ENCODE measurements at places on chromosomes 4 and X. TPM values are rescaled to one million over a fixed set of nuclear protein-coding genes. Genes with fewer than 3 reads are reported as not detected.

GLRA3 gene
- not detected for total RNA-seq

ADH1B gene
- total RNA-seq, result 24.2 TPM

GCNA gene
- 3.4 TPM for total RNA-seq

SSX1 gene
- not detected for total RNA-seq

PIR gene
- total RNA-seq, result 10.3 TPM

RP2 gene
- 5.4 TPM for total RNA-seq

DIPK2B gene
- not detected for total RNA-seq

VCX3B gene
- total RNA-seq, result not detected

AKAP4 gene
- not detected for total RNA-seq

SMIM10L2A gene
- total RNA-seq, result 0.20 TPM

GAGE12F gene
- total RNA-seq, result not detected

CFP gene
- 0.71 TPM for total RNA-seq

- peak; percentile 17 for DNase-seq
- no peaks in the 10 kb centered on the region for H3K27me3 ChIP-seq
- peaks cover 79% of the 10 kb centered on the region for H3K36me3 ChIP-seq
- no peaks in the 10 kb centered on the region for H3K4me1 ChIP-seq
- no peak overlapping the region for H3K4me3 ChIP-seq
Measured at GRCh38 chr4:39855909-39856512, 121.7 kb downstream of the PDS5A start.

DNA sequence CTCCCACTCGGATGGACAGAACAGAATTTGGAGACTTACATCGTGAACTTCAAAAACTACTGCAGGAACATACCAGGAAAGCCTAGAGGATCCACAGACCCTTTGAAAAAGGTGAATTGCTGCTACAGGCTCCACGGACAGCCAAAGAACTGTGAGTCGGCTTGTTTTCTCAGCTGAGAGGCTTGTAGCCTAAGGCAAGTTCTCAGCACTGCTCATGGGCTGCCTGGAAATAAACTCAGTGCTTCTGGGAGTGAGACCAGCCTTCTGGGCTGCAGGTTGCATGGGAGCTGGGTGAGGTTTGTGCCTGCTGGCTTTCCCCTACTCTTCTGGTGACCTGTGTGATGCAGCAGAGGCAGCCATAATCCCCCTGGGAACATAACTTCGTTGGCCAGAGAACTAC, 1397.6 kb downstream of the FAM133A start:
- no peak overlapping the region for H3K27ac ChIP-seq
- H3K4me1 ChIP-seq, result peaks cover 5% of the 10 kb centered on the region
- H3K27me3 ChIP-seq, result peaks cover 37% of the 10 kb centered on the region
- peak; percentile 42 for DNase-seq
- no peaks in the 10 kb centered on the region for H3K36me3 ChIP-seq
- H3K4me3 ChIP-seq, result peak overlapping the region; percentile 16

- no peak for DNase-seq
- H3K27me3 ChIP-seq, result no peaks in the 10 kb centered on the region
- H3K36me3 ChIP-seq, result no peaks in the 10 kb centered on the region
- H3K4me3 ChIP-seq, result no peak overlapping the region
- H3K4me1 ChIP-seq, result peaks cover 4% of the 10 kb centered on the region
Measured at GRCh38 chr4:176671532-176671931, 121.2 kb downstream of the VEGFC start.

DNA sequence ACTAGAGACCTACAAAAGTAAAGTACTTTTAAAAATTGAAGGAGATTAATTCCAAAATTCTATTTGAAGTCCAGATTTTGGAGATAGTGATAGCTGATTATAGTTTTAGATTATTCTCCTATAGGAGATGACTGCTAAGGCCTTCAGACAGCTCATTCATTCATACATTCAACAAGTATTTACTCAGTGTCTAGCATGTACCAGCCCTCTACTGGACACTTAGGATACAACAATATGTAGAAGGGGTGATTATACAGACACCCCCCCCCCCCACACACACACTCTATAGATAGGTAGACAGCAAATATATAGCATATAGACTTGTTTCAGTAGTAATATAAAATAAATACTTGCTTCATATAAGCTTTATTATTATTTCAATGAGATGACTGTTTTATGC, 60.4 kb upstream of the TAF9B start:
- no peaks in the 10 kb centered on the region for H3K4me1 ChIP-seq
- H3K4me3 ChIP-seq, result no peak overlapping the region
- peak; percentile 39 for DNase-seq
- H3K36me3 ChIP-seq, result no peaks in the 10 kb centered on the region
- no peaks in the 10 kb centered on the region for H3K27me3 ChIP-seq

DNA sequence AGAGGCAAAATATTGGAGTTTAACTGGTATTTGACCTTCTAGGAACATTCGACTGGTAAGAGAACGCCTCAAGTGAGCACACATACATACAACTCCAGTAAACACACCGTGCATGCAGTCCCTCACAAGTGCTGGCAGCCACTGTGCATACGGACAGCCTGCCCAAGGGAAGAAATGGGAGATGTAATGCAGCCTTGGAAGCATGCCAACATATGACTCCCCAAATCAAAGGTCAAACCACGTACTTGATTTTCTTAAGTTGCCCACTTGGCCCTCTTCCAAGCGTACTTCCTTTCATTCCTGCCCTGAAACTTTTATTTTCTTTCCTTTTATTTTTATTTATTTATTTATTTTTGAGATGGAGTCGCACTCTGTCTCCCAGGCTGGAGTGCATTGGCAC, 206.6 kb downstream of the SPRY1 start:
- H3K27me3 ChIP-seq, result no peaks in the 10 kb centered on the region
- peaks cover 12% of the 10 kb centered on the region for H3K4me1 ChIP-seq

DNA sequence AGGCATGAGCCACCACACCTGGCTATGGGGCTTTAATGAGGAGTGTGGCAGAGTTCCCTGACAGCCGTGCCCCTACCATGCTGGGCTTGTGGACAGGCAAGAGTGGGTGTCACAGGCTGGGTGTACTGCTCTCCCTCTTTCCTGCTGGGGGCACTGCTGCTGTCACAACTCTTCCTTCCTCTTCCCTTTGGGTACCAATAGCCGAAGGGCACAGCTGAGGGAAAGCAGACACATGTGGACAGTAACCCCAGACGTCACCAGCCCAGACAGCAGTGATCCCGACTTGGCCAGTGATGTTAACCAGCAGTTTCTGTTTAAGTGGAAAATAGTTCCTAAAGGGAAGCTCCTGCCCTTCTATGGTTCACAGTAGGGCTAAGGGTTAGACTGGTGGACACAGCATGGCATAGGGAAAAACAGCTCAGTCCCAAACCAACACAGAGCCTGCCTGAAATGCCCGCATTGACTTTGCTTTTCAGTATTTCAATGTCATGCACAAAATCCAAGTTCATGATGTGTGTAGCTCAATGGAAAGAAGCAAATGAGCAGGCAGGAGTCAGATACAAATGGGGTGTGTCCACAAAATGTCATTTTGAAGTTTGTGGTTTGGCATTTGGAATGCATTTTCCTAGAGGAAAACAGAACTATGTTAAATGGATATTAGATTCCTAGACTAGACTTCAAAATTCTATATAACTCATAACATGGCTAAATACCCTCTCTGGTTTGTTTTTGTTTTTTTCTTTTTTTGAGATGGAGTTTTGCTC, 24.9 kb upstream of the DDX3X start:
- H3K27ac ChIP-seq, result no peak overlapping the region
- H3K4me3 ChIP-seq, result no peak overlapping the region
- H3K4me1 ChIP-seq, result no peaks in the 10 kb centered on the region
- DNase-seq, result no peak
- H3K36me3 ChIP-seq, result no peaks in the 10 kb centered on the region

DNA sequence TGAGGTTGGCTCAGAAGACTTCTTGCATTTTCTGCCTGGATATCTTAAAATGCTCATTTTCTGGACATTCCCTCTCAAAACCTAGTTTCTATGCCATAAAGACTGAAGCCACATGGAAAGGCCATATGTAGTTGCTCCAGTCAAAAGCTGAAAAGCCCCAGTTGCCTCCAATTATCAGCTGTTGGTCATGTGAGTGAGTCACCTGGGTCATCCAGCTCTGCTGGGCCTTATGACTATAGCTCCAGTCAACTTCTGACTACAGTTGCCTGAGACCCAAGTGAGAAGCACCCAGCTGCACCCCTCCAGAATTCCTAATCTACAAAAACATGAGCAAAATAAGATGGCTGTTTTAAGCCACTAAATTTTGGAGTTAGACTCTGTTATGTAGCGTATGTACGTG, 41.9 kb downstream of the HELQ start:
- H3K4me1 ChIP-seq, result no peaks in the 10 kb centered on the region
- no peaks in the 10 kb centered on the region for H3K27me3 ChIP-seq
- no peak for DNase-seq
- H3K27ac ChIP-seq, result no peak overlapping the region
- no peak overlapping the region for H3K4me3 ChIP-seq

GRCh38 chrX:92270936-92271855, 492.0 kb downstream of the PCDH11X start:
- DNase-seq, result no peak
- peaks cover 16% of the 10 kb centered on the region for H3K4me1 ChIP-seq
- H3K27me3 ChIP-seq, result peaks cover 28% of the 10 kb centered on the region
- peak overlapping the region; percentile 74 for H3K27ac ChIP-seq
- H3K36me3 ChIP-seq, result no peaks in the 10 kb centered on the region

GRCh38 chrX:68988865-68989264, 160.0 kb downstream of the EFNB1 start:
- H3K4me3 ChIP-seq, result no peak overlapping the region
- H3K27me3 ChIP-seq, result peaks cover 49% of the 10 kb centered on the region
- no peaks in the 10 kb centered on the region for H3K36me3 ChIP-seq
- no peak overlapping the region for H3K27ac ChIP-seq
- no peaks in the 10 kb centered on the region for H3K4me1 ChIP-seq

GRCh38 chrX:11557120-11557519, 108.6 kb downstream of the ARHGAP6 start:
- H3K27ac ChIP-seq, result no peak overlapping the region
- H3K27me3 ChIP-seq, result peaks cover 38% of the 10 kb centered on the region
- peak; percentile 50 for DNase-seq
- no peaks in the 10 kb centered on the region for H3K4me1 ChIP-seq
- no peak overlapping the region for H3K4me3 ChIP-seq
- H3K36me3 ChIP-seq, result peaks cover 7% of the 10 kb centered on the region

DNA sequence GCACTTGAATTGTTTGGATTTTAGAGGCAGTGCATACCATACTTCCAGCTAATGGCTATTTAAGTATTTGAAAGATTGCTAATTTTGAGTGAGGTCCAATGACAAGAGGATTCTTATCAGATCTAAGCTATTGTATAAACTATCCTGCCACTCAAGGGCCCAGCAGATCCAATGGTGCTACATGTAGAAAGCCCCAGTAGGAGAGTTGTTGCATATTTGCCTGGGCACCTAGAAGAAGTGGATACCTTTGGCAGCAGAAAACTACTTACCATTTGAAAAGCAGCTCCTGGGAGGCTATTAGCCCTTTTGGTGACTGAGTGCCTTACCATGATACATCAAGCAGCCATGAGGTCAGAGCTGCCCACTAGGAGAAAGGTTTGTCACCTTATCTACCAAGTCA, 447.3 kb downstream of the C4orf33 start:
- no peaks in the 10 kb centered on the region for H3K27me3 ChIP-seq
- peaks cover 6% of the 10 kb centered on the region for H3K4me1 ChIP-seq
- no peak overlapping the region for H3K27ac ChIP-seq
- H3K36me3 ChIP-seq, result no peaks in the 10 kb centered on the region
- H3K4me3 ChIP-seq, result no peak overlapping the region
- DNase-seq, result no peak

DNA sequence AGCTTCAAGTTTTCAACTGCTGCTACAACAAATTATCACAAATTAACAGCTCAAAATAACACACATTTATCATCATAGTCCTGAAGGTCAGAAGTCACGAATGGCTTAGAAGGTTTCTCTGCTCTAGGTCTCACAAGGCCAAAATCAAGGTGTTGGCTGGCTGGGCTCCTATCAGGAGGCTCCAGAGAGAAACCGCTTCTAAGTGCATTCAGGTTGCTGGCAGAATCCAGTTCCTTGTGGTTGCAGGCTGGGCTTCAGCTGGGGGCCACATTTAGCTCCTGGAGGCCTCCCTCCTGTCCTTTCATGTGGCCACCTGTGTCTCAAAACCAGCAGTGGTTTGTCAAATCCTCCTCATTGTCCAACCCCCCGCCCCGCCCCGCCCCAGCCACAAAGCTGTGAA, 15.4 kb downstream of the MRFAP1 start:
- H3K4me1 ChIP-seq, result no peaks in the 10 kb centered on the region
- no peak overlapping the region for H3K27ac ChIP-seq
- H3K27me3 ChIP-seq, result no peaks in the 10 kb centered on the region
- no peak overlapping the region for H3K4me3 ChIP-seq
- no peak for DNase-seq

DNA sequence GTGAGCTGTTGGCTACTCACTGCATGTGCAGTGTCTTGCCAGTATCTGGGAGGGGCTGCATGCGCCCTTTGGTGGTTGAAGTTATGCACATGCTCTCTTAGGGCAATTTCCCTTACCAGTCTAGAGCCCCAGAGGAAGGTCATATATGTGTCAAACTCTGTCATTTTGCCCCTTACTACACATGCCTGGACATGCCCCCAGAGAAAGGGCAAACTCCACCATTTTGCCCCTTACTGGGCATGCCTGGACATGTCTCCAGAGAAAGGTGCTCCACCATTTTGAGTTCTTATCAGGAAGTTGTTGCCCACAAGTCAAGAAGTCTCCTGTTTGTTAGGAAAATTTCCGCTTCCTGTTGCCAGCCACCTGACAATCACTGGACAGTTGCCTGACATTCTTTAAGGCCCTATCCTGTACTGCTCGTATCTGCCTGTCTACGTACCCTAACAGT, 56.4 kb upstream of the PLAC8 start:
- H3K4me1 ChIP-seq, result peaks cover 4% of the 10 kb centered on the region
- DNase-seq, result no peak
- H3K27ac ChIP-seq, result peak overlapping the region; percentile 98

DNA sequence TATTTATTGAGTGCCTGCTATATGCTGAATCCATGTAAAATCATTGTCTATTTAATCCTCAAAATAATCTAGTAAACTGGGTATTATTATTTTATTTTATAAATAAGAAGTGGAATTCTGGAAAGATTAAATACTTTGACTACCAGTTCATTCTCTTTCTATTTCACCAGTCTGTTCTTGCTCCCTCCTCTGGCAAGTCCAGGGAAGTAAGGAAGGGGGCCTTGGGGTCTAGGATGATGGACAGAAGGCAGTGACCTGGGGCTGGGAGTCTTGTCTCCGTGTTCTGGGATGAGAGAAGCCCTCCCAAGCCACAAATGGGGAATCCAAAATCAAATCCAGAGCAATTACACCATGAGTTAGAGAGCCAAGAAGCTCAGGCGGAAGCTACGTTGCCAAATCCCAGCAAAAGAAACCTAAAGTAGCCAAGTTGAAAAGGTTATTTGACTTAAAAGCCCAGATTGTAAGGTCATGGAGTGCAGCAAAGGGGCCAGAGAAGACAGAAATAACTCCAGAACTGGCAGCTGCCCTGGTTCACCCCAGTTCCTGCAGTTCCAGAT, 28.3 kb upstream of the PARM1 start:
- no peak for DNase-seq
- no peak overlapping the region for H3K4me3 ChIP-seq
- no peaks in the 10 kb centered on the region for H3K27me3 ChIP-seq
- H3K36me3 ChIP-seq, result no peaks in the 10 kb centered on the region

Measured in MCF 10A (cell line).